ENCODE measurements at places on chromosomes 4 and X.

DNA sequence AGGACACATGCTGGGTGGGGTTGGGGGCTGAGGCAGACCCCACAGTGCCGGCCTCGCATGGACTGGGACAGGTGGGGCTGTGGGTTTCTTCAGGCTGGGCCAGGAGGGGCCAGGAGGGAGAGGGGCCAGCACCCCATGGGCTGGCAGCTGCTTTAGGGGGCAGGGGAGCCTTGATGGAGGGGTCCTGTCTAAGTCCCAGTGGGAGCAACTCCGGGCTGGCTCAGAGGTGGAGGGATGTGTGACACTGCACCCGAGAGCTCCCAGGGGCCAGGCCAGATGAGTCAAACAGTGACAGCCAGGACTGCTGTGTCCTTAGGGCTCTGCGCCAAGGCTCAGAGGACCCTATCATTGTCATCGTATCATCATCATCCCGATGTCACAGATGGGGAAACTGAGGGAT lies 4.4 kb upstream of the ABLIM2 start:
- no peak for DNase-seq

GRCh38 chr4:7810783-7811535 lies 128.7 kb downstream of the AFAP1 start:
- no peak for DNase-seq

DNA sequence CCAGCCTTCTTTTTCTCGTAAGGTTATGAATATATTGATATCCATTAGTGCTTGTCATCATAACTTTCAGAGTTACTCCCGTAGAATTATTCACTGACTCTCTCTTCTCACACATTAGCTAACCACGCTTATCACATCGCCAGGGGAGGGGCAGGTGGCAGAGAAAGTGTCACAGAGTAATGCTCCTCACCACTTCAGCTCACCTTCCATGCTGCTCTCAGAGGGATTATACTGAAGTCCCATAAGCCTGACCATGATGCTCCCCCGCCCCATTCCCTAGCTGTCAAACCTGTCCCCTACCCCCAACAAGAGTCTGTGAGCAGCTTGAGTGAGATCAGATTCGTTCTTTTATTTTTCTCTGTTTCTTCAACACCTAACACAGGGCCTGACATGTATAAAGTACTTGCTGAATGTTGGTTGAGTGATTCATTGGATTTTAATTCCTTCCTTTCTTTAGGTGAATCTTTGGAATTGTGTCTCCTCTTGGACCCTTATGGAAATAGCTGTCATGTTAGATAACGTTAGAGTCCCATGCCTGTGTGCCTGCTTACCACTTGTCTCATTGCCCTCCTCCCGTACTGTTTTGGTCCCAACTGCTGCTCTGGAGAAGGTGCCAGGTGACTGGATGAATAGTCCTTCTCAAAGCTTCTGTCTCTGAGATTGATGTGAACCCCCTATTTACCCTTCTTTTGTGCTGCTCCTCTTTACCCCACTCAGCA lies 55.1 kb downstream of the RS1 start:
- DNase-seq, result no peak

- DNase-seq, result no peak
Observed at GRCh38 chr4:1491328-1492141, 85.3 kb upstream of the NKX1-1 start.

- DNase-seq, result no peak
Observed at GRCh38 chr4:39754309-39754708, 56.4 kb downstream of the UBE2K start.

DNA sequence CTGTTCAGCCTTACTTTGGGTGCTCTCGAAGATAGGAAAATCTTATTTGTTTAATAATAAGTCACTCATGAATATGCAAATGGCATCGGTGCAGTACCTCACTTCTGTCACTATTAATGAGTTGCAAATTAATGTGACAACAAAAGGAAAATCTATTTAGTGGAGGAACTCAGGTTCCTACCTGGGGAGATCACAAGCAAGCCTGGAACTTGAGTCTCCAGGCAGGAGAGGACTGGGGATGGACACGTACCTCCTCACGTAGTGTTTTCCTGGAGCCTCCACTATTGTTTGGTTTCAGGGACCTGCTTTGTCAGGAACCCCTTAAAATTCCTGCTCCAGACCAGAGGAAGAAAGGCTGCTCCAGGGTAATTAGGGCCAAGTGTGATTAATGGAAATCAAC lies 82.1 kb downstream of the BCOR start:
- no peak for DNase-seq

GRCh38 chrX:28177202-28177601 lies 196.0 kb upstream of the DCAF8L1 start:
- no peak for DNase-seq

DNA sequence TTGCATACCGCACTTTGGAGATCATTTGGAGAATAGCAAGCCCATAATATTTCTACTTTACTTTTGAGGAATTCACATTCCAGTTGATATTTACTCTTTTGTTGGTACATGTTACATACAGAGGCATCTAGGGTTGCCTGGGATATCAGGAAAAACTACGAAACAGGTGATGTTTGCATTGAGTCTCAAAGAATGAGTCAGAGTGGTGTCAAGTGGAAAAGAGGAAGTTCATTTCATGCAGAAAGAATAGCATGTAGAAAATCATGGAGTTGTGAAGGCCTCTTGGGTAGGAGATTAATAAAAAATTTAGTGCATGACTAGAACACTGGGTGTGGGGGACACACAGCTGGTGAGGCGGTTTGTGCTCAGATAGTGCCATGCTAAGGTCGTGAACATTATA lies 33.5 kb upstream of the ELOVL6 start:
- no peak for DNase-seq

DNA sequence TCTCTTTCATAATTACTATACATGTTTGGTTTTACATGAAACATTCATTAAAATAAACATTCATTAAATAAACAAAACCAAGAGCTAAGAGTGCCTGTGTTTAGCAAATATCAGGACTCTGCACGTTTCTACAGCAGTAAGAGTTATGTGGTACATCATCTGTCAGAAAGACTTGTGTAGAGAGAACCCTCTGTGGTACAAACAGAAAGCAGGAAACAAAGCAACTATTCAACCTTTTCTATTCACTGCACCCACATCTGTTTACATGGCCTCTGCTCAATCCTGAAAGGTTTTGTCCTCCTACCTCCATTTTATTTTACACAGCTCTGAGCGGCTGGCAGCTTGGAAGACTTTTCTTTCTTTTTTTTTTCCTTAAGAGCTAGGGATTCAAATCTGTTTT lies 90.7 kb upstream of the PCDH18 start:
- DNase-seq, result peak; percentile 67

- DNase-seq, result no peak
Observed at GRCh38 chr4:183300655-183301054, 19.4 kb downstream of the CLDN22 start.

- no peak for DNase-seq
Observed at GRCh38 chr4:176839656-176840055, 46.9 kb upstream of the VEGFC start.

GRCh38 chr4:140237616-140238350 lies 83.8 kb upstream of the MAML3 start:
- DNase-seq, result peak; percentile 93

- no peak for DNase-seq
Observed at GRCh38 chrX:115399306-115399705, 109.8 kb downstream of the LUZP4 start.

- DNase-seq, result no peak
Observed at GRCh38 chr4:25001509-25001908, 29.2 kb downstream of the LGI2 start.

- DNase-seq, result no peak
Observed at GRCh38 chr4:101218346-101218745, 129.0 kb downstream of the PPP3CA start.

DNA sequence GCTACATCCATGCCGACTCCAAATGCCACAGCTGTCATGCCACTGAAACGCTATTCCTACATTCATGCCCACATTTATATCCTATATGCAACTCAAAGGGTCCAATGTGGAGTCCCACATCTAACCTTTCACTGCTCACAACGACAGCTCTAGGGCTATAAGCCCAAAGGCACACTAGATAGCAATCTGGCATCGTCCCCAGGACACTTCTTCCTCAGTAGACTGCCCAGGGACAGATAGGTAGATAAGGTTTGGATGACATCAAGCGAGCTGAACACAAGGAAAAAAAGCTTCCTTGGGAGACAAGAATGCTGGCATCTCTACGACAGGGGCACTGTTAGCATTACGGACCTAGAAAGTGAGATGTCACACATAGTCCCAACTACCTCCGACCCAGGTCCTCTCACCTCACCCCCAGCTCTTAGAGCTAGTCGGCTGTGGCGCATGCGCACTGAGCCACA lies 685 bp downstream of the RAB9B start:
- no peak for DNase-seq

GRCh38 chr4:102439236-102439614 lies 61.9 kb upstream of the NFKB1 start:
- DNase-seq, result no peak

DNA sequence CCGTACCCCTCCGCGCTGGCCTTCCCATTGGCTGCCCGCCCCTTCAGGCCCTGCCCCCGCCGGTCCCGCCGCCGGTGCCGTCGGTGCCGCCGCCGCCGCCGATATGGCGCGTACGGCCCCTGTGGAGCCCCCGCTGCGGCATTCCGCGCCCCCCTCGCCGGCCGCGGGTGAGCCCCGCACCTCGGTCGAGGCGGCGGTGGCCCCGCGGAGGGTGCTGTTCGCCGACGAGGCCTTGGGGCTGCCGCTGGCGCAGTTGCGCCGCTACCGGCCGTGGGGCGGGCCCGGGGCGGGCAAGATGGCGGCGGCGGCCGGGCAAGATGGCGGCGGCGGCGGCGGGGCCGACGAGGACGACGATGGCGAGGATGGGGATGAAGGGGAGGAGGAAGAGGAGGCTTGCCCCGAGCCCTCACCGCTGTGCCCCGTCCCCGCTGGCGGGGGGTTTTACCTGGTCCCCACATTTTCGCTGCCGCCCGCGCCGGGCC lies at the start of gene PPP1R3F:
PPP1R3F (plus strand) TSS at position 27 of the 482 bp plus-strand sequence; CDS start at position 104, 77 bp downstream.
- DNase-seq, result no peak

- DNase-seq, result no peak
Observed at GRCh38 chr4:136927172-136927571, 605.1 kb downstream of the PCDH18 start.

DNA sequence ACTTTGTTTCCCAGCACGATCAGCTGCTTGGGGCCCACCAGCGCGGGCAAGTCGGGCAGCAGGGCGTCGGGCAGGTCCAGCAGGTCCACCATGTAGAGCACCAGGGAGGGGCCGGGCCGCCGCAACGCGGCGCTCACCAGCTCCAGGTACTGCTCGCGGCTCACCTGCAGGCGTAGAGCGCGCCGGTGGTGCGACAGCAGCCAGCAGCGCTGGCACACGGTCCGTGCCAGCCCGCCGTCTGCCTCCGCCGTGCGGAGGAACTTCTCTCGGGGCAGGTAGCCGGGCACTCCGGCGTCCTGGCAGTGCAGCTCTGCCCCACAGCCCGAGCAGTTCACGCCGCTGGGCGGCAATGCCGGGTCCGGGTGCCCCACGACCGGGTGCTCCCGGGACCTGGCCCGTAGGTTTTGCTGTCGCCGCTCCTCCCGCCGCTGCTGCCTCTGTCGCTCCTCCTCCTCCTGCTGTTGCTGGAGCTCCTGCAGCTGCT lies 527 bp downstream of the NOA1 start:
- DNase-seq, result peak; percentile 44

GRCh38 chr4:8002525-8003309 lies 63.1 kb upstream of the AFAP1 start:
- no peak for DNase-seq

- DNase-seq, result no peak
Observed at GRCh38 chrX:68203646-68204045, 229.6 kb downstream of the OPHN1 start.

DNA sequence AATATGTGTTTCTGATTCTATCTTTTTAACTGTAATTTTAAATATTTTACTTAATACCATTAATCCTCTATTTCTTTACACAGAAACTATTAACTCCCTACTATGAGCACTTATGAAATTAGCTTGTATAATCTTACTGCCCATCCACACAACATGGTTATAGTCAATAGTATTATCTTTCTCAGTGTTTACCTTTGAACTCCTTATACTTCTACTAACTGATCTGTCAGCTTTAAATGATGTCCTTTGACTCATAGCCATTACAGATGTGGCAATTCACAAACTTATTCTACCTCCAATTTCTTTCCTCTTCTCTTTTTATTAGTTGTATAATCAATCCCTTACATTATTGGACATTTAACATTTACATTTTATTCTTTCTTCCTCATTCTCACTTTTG lies 5.5 kb downstream of the SEC31A start:
- DNase-seq, result no peak

GRCh38 chr4:124535003-124535402 lies 177.5 kb downstream of the ANKRD50 start:
- DNase-seq, result no peak

DNA sequence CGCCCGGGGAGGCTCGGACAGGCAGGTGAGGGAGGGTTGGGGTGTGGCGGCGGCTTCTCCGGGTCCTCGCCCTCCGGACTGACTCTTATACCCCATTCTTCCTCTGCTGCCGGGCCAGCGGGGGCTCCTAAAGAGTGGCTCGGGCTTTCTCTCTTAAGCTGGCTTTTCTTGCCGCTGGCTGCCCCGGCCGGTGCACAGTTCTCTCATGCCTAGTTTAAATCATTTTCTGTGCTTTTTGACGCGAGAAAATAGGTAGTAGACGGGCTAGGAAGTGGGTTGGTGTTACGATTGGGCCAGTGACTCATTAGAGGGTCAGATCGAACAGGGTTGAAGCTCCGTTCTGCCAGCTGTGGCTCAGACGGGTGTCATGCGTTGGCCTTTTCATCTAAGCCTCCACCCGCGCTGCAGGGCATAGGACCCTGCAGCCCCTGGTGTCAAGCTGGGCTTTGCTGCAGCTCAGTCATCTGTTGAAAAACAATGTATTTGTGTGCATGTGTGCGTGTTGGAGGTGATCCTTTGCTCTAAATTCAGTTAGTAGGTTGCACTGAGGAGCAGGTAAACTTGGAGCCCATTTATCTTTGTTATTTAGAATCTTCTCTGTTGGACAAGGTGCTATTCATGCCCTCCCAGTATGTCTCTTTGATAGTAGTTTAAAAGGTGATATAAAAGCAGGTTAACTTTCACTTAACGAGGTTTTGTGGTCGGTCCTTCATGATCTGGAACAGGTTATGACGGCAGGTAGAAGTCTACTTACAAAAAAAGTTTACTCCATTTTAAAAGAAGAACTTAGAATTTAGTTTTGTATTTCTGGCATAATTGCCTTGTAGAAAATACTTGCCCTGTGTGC lies 802 bp downstream of the BMP2K start:
- peak; percentile 14 for DNase-seq

- DNase-seq, result no peak
Observed at GRCh38 chr4:140188975-140189374, 35.0 kb upstream of the MAML3 start.

GRCh38 chr4:170025523-170026252 lies 507 bp downstream of the MFAP3L start:
- no peak for DNase-seq

DNA sequence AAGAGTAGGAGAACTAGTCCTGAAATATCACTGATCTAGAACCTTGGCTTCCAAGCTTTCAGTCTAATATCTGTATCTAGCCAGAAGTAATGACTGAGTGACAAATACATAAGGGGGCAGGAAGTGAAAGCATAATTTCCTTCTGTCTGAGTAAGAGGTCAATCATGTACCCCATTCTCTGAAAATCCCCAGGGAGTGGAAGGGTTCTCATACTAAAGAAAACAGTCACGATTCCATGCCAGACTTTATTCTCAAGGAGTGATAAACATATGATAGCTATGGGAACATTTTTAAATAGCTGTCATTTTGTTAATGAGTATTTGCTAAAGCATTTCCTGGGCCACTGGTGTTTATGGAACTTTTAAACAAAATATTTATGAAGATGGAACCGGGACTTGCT lies 308.5 kb downstream of the ARHGAP24 start:
- no peak for DNase-seq

GRCh38 chrX:143768976-143769375 lies 48.4 kb upstream of the SPANXN2 start:
- no peak for DNase-seq

- no peak for DNase-seq
Observed at GRCh38 chr4:88335092-88335665, 43.5 kb upstream of the HERC6 start.

Data from NCI-H345 (cell line).